Sigmoid colon (tissue), 7 donors: ENCODE measurements at places on chromosomes 11 and 22. TPM values are rescaled to one million over a fixed set of nuclear protein-coding genes. Genes with fewer than 3 reads are reported as not detected.
A peak's percentile ranks its signal among the peaks of the same experiment; 100 is the strongest.

GRCh38 chr11:117976445-117976844 lies 9.7 kb upstream of the IL10RA start:
- DNase-seq, result no peak

DNA sequence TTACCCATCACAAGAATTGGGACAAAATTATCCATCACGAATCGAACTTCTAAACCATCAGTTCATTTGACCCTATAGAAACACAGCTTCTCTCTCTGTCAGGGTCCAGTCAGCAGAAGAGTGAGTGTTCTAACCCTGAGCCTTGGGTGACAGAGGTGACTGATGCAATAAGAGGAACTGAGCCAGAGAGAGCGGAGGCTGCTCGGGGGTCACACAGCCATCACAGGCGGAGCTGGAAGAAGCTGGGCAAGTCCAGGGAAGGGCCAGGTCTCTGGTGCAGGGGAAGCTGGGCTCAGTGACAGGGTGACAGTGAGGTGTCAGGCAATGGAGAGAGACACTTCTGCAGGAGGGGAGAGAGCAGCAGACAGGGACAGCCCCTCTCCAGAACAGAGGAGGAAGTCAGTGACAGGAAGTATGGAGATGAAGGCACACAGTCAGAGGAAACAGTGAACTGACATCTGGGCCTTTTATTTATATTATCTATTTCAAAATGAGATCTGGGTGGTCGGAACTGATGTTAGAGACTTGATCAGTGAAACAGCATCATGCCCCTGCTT lies 184.0 kb upstream of the TBCEL start:
- DNase-seq, result no peak

DNA sequence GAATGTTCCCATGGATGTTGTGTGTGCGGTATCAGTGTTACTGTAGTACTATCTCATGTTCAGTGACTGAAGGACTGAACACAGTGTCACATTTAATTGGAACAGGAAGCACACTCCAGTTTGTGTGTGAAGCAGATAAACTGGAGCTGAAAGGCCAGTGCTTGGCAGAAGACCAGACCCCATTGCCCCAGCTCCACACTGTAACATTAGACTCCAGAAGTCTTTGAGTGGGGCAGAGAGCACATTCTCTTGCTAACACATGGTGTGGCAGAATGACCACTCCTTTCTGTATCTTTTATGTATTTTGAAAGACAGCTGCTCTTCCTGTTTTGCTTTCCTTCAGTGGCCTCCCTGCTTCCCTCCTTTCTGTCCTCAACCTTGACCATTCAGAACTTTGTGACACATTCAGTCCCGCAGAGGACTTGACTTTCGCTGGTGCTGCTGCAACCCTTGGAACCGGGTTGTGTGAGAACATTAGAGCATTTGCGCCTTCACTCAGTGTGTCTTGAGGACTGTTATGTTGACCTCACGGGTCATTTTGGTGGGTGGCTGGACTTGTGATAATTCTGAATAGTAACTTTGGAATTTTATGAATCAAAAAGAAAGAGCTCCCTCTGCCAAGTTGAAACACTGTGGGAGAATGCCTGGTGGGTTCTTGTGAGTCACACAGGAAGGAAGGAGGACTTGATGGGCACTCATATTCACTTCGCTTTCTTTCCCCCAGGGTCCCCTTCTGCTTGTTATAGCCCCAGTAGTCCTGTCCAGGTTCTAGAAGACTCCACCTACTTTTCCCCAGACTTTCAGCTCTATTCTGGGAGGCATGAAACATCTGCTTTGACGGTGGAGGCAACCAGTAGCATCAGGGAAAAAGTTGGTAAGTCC lies 26.4 kb downstream of the AMOTL1 start:
- peak; percentile 74 for DNase-seq

DNA sequence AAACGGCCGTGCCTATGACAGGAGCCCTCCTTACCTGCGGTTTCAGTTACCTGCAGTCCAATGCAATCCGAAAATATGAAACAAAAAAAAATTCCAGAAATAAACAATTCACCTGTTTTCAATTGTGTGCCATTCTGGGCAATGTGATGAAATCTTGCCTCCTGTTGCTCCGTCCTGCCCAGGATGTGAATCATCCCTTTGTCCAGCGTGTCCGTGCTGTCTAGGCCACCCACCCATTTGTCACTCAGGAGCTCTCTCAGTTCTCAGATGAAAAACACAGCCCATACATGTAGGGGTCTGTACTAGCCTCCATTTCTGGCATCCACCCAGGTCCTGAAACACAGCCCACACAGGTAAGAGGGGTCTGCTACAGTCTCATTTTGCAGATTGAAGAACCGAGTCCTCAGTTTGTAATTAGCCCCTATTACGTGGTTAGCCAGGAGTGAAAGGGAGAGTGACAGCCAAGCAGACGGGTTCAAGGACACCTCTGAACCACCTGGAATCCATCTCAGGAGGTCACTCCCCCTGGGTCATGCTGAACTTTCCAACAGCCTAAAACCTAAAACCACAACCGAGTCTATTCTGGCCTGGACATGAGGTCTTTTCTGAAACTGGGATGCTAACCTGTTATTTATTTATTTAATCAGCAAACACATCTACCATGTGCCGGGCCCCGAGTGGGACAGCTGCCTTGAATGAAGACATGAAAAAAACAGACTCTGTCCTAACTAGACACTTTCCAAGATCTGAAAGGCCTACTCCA lies 317.2 kb downstream of the SHANK2 start:
- no peak for DNase-seq

- peak; percentile 85 for DNase-seq
Measured at GRCh38 chr22:30308518-30309230, 18.1 kb downstream of the TBC1D10A start.

- no peak for DNase-seq
Measured at GRCh38 chr22:31056986-31057599, 24.0 kb upstream of the SMTN start.

SCN4B gene
- 2.2 TPM for total RNA-seq
